Right atrium auricular region (tissue), 2 donors: ENCODE measurements at places on chromosomes 5 and 9. TPM values are rescaled to one million over a fixed set of nuclear protein-coding genes. Genes with fewer than 3 reads are reported as not detected.
A peak's percentile ranks its signal among the peaks of the same experiment; 100 is the strongest.

- H3K27ac ChIP-seq: no peak overlapping the region
- DNase-seq: no peak
- H3K4me3 ChIP-seq: no peak overlapping the region
- H3K36me3 ChIP-seq: no peaks in the 10 kb centered on the region
- no peaks in the 10 kb centered on the region for H3K27me3 ChIP-seq
- no peaks in the 10 kb centered on the region for H3K4me1 ChIP-seq
Observed at GRCh38 chr5:50658246-50658645, 8.2 kb upstream of the PARP8 start.

RC3H2 gene
- 40.2 TPM for total RNA-seq

DNA sequence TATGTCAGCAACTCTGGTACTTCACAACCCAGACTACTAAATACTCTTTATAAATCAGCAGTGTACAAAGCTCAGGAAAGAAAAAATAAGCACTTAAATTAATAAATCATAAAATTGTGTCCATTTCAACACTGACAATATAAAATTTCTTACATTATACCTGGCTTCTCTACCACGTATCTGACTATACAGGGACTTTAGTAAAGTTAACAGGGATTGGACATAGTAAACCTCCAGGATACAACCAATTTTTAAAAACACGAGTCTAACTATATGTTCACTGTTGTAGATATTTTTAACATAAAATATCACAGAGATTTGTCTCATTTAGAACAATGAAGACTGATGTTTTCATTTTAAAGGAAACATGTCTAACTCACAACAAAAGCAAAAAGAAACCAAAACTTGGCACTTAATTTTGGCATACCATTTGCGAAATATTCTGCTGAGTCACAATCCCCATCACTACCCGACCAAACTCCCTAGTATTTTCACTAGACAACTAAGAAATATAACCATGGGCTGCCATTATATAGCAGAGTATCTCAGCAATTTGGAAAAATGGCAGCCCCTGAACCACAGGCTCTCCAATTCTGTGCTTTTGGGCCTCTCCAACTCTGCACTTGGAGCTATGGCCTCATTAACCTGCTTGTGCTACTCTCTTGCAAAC lies 14.4 kb downstream of the FAM169A start:
- H3K36me3 ChIP-seq: no peaks in the 10 kb centered on the region
- peaks cover 4% of the 10 kb centered on the region for H3K4me1 ChIP-seq
- H3K4me3 ChIP-seq: no peak overlapping the region
- no peak for DNase-seq
- H3K27me3 ChIP-seq: no peaks in the 10 kb centered on the region

FOXD4L6 gene
- not detected for total RNA-seq

DNA sequence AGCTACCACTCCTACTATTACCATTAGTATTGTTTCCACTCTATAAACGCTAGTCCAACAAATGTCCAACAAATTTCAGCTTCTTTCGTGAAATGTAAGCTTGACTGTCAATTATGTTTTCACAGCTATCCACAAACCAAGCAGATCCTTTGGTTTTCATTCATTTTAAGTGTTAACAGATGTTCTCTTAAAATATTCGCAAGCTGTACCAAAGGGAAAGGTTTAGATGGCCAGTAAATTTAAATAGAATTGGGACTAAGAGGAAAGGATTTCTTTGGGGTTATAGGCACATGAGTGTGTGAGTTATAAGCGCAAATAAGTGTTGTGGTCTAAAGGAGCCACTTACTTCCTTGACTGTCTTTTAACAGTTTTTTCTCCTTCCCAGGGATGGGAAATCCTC lies 136.8 kb upstream of the ADRA1B start:
- no peaks in the 10 kb centered on the region for H3K4me1 ChIP-seq
- no peak overlapping the region for H3K4me3 ChIP-seq
- no peaks in the 10 kb centered on the region for H3K27me3 ChIP-seq
- H3K27ac ChIP-seq: no peak overlapping the region
- no peaks in the 10 kb centered on the region for H3K36me3 ChIP-seq

GRCh38 chr5:83331842-83332241 lies 139.7 kb upstream of the VCAN start:
- no peak overlapping the region for H3K4me3 ChIP-seq
- H3K36me3 ChIP-seq: no peaks in the 10 kb centered on the region
- no peaks in the 10 kb centered on the region for H3K4me1 ChIP-seq
- no peaks in the 10 kb centered on the region for H3K27me3 ChIP-seq
- no peak for DNase-seq

- peak overlapping the region; percentile 49 for H3K4me3 ChIP-seq
- no peaks in the 10 kb centered on the region for H3K36me3 ChIP-seq
- H3K27me3 ChIP-seq: no peaks in the 10 kb centered on the region
- H3K4me1 ChIP-seq: peaks cover 21% of the 10 kb centered on the region
Observed at GRCh38 chr5:122312591-122313406, 762 bp downstream of the SNCAIP start.

DNA sequence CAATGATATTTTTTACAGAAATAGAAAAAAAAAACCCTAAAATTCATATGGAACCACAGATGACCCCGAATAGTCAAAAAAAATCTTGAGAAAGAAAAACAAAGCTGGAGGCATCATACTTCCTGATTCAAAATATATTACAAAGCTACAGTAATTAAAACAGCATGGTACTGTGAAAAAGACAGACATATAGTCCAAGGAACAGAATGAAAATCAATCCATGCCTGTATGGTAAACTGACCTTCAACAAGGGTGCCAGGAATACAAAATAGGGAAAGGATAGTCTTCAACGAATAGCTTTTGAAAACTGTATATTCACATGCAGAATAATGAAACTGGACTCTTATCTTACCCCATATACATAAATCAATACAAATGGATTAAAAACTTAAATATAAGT lies 307.5 kb downstream of the MCTP1 start:
- no peak overlapping the region for H3K27ac ChIP-seq
- H3K4me3 ChIP-seq: no peak overlapping the region
- H3K36me3 ChIP-seq: no peaks in the 10 kb centered on the region
- no peaks in the 10 kb centered on the region for H3K27me3 ChIP-seq

GRCh38 chr5:27788184-27788583 lies 749.8 kb upstream of the CDH9 start:
- no peak overlapping the region for H3K4me3 ChIP-seq
- H3K36me3 ChIP-seq: no peaks in the 10 kb centered on the region
- no peak for DNase-seq
- H3K27me3 ChIP-seq: no peaks in the 10 kb centered on the region

GRCh38 chr5:124698770-124699169 lies 47.7 kb downstream of the ZNF608 start:
- no peak overlapping the region for H3K4me3 ChIP-seq
- no peaks in the 10 kb centered on the region for H3K4me1 ChIP-seq
- H3K27ac ChIP-seq: peak overlapping the region; percentile 57
- H3K27me3 ChIP-seq: no peaks in the 10 kb centered on the region
- no peak for DNase-seq

DELE1 gene
- total RNA-seq: 49.5 TPM

DNA sequence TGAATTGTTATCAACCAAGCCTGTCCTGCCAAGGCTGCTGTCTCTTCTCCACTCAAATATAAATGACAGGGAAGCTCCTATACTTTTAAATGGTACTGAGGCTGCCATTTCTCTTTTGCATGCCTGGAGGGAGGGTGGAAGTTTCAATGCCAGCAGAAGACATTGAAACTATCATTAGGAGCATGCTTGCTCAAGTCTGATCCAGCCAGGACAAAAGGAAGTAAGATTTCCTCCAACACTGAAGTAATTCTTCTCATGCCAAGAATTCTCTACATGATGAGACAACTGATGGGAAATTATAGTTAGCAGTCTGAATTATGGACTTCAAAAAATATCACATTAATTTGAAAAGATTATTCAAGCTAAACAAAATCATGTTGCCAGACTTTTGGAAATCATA lies 5.4 kb downstream of the SPINK6 start:
- no peaks in the 10 kb centered on the region for H3K4me1 ChIP-seq
- no peaks in the 10 kb centered on the region for H3K36me3 ChIP-seq
- no peak overlapping the region for H3K4me3 ChIP-seq

HBEGF gene
- 60.7 TPM for total RNA-seq

DNA sequence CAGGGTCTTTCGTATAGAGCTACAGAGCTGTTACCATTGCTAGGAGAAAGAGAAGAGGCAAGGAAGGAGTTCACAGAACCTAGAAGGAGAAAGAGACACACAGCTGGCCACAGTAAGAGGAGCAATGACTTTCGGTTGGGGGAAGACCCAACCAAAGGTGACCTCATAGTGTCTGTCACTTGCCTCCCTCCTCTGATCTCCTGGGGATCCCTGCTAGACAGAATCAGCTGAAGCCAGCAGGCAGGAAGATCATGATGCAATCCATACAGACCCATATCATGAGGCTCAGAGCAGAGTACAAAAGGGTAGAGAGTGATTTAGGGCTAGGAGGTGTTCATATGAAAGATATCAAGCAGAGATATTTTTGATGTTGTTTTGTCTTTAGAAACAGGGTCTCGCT lies 26.0 kb upstream of the EPB41L4B start:
- no peaks in the 10 kb centered on the region for H3K27me3 ChIP-seq
- no peaks in the 10 kb centered on the region for H3K36me3 ChIP-seq
- no peak overlapping the region for H3K4me3 ChIP-seq
- no peak for DNase-seq
- H3K27ac ChIP-seq: no peak overlapping the region
- no peaks in the 10 kb centered on the region for H3K4me1 ChIP-seq

- DNase-seq: no peak
- H3K4me3 ChIP-seq: no peak overlapping the region
- H3K27ac ChIP-seq: no peak overlapping the region
- H3K27me3 ChIP-seq: no peaks in the 10 kb centered on the region
- H3K4me1 ChIP-seq: no peaks in the 10 kb centered on the region
- no peaks in the 10 kb centered on the region for H3K36me3 ChIP-seq
Observed at GRCh38 chr9:78213712-78214111, 22.2 kb upstream of the CEP78 start.

DNA sequence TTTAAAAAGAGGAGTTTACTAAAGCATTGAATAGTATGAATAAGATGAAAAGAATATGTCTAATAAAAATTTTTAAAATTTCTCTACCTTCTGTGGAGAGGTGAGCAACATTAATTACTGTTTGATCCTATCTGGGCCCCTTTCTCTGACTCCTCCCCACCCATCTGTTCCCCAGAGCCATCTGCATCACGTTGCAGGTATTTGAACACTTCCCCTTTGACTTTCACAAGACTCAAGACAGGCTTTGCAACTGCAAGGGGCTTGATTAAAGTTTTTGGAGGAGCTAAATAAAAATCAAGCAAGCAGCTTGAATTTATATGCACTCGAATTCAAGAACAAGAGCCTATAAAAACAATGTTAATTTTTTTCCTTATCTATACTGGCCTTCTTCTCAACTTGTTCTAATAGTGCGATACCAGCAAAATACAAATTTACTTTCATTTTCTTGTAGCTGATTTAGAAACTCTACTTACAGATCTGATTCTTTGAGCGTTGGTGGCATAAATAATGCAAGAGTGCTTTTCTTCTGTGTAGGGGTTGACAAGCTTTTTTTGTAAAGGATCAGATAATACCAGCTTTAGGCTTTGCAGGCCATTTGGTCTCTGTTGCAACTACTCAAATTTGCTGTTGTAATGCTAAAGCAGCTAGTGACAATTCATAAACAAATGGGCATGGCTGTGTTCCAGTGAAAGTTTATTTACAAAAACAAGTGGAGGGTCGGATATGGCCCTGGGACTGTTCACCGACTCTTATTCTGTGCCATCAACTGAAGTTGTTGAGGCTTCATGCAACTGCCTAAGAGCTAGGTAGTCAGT lies 21.2 kb downstream of the TXNDC8 start:
- H3K4me3 ChIP-seq: no peak overlapping the region
- no peaks in the 10 kb centered on the region for H3K36me3 ChIP-seq
- H3K4me1 ChIP-seq: no peaks in the 10 kb centered on the region
- H3K27ac ChIP-seq: no peak overlapping the region
- no peak for DNase-seq

GRCh38 chr5:60549841-60550240 lies 150.1 kb downstream of the DEPDC1B start:
- H3K36me3 ChIP-seq: no peaks in the 10 kb centered on the region
- no peaks in the 10 kb centered on the region for H3K4me1 ChIP-seq
- H3K27ac ChIP-seq: no peak overlapping the region
- no peaks in the 10 kb centered on the region for H3K27me3 ChIP-seq

DNA sequence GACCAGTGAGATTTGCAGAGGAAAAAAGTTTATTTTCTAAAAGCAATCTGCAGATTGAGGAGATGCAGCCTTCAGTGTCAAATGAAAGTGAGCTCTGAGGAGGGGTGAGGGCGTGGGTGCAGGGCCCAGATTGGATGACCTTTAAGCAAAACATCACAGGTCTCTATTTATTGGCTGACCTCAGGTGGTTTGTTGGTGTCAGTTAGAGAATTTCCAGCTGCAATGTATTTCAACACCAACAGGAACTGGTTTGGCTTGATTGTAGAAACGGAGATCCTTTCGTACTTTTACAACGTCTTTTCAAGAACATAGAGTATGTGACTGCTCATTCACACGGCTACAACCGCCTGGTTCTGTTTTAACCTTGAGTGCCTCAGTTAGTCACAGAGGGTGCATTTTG lies 1069.1 kb downstream of the EFNA5 start:
- no peak overlapping the region for H3K4me3 ChIP-seq
- H3K36me3 ChIP-seq: no peaks in the 10 kb centered on the region
- H3K4me1 ChIP-seq: no peaks in the 10 kb centered on the region

- H3K27ac ChIP-seq: peak overlapping the region; percentile 77
- H3K27me3 ChIP-seq: no peaks in the 10 kb centered on the region
- DNase-seq: peak; percentile 87
- no peaks in the 10 kb centered on the region for H3K4me1 ChIP-seq
- H3K4me3 ChIP-seq: no peak overlapping the region
Observed at GRCh38 chr5:38466424-38467189, 89.8 kb downstream of the LIFR start.

DNA sequence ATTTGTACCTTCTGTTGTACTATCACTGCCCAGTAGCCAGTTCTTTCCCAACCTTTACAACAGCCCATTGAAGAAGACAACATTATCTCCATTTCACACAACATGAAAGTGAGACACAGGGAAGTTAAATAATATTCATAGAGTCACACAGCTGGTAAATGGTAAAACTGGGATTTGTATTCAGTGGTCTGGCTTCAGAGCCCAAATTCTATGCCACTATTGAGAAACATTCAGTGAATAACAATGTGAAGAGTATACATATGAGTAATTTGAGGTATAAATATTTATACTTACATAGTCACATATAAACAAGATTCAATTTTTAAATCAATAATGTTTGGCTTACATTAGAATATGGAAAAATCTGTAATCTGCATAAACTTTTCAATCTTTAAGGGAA lies 13.8 kb downstream of the SMIM15 start:
- DNase-seq: no peak
- no peaks in the 10 kb centered on the region for H3K4me1 ChIP-seq
- no peak overlapping the region for H3K4me3 ChIP-seq
- no peaks in the 10 kb centered on the region for H3K36me3 ChIP-seq
- H3K27ac ChIP-seq: no peak overlapping the region
